Stimulated activated CD4-positive, alpha-beta T cell treated with anti-CD3 and anti-CD28 coated beads, Interleukin-12 subunit alpha, Interleukin-12 subunit beta, amount 100 ng/mL, for 48 hours (primary cell): ENCODE measurements at places on chromosomes 7 and 10.

- DNase-seq = no peak
These were observed 37.4 kb upstream of the EPHB6 start for GRCh38 chr7:142817506-142817905.

DNA sequence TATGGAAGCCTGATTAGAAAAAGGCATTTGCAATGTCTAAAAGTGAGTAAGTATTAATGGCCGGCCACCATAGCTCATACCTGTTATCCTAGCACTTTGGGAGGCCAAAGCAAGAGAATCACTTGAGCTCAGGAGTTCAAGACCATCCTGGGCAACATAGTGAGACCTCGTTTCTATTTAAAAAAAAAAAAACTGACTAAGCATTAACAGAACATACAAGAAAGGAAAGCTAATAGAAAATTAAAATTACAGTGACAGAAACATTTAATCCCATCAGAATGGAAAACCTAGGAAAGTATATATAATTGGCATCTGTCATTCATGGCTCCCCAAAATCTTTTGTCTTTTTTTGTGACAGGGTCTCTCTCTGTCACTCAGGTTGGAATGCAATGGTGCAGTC is 55.9 kb downstream of the AOC1 start:
- no peak for DNase-seq

DNA sequence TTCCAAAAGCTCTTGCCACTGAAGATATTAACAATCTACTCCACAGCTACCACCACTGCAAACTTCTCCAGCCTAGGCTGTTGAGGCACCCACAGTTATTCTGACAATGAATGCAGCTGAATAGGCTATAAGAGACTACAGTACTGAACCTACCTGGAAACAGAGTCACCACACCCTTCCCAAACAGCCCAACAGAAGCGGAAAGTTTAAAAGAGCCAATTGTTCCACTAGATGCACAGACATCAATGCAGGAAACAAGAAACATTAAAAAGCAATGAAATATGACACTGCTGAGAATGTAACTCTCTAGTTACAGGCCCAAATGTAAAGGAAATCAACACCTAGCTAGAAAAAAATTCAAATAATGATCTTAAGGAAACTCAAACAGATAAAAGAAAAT is 64.5 kb upstream of the PLA2G12B start:
- no peak for DNase-seq

GRCh38 chr10:68496072-68496471 is 24.3 kb upstream of the DNA2 start:
- DNase-seq = no peak

- DNase-seq = no peak
These were observed 121.2 kb downstream of the BAMBI start for GRCh38 chr10:28798428-28798955.

DNA sequence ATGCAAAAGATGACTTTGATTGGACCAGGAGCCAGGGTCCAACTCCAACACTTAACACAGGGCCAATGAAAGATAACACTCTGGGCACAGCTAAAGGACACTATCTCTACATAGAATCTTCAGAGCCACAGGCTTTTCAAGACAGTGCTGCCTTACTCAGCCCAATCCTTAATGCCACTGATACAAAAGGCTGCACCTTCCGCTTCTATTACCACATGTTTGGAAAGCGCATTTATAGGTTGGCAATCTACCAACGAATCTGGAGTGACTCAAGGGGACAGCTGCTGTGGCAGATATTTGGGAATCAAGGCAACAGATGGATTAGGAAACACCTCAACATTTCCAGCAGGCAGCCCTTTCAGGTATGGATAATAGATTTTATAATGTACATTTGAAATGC is 160.7 kb downstream of the MALRD1 start:
- DNase-seq = no peak
